ENCODE measurements at places on chromosomes 6 and 20.

- no peak for DNase-seq
Measured at GRCh38 chr6:144158133-144158532, 7.8 kb downstream of the STX11 start.

DNA sequence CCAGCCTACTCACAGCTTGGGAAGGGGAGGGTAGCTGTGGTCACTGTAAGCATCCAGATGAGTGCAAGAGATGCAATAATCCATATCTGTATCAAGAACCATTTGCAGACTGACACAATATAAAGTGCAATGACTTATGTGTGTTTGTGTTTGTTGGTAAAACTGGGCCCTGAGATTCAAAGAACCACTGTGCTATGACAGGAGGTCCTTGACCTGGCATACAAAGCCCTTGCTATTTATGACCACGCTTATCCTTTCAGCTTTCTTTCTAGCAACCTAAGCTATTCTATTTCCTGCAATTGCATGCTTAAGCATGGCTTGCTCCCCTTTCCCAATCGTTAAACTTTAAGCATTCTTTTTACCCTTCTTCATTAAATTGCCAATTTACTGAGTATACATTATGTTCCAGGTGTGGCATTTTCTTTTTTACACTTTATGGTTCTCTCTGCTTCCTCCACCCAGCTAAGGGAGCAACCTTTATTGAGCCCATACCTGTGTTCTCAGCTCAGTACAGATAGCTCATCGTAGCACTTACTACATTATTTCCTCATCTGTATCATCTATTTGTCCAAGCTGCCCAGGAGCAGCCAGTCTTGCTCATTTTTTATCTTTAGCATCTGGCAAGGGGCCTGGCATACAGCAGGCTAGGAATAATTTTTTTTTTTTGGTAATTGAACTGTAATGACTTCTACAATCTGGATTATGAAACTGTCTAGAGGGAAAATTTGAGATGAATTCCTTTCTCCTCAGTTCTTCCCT lies 3.5 kb downstream of the MCUR1 start:
- DNase-seq: no peak

DNA sequence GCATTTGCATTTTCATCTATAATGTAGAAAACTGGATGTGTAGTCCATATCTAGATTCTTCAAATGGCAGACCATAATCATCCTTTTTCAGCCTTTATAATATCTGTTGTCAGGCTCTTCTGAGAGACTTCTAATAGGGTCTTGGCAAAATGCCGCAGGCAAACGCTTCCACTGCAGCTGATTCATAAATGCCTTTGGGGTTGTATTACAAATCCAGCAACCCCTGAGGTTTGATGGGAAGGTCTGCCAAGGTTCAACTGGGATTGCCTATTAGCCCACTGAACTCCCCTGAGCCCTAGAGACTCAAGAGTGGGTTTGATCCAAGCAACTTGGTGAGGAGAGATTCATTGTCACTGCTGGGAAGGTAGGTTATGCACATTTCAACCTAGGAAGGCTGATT lies 365.2 kb upstream of the POU3F2 start:
- no peak for DNase-seq

DNA sequence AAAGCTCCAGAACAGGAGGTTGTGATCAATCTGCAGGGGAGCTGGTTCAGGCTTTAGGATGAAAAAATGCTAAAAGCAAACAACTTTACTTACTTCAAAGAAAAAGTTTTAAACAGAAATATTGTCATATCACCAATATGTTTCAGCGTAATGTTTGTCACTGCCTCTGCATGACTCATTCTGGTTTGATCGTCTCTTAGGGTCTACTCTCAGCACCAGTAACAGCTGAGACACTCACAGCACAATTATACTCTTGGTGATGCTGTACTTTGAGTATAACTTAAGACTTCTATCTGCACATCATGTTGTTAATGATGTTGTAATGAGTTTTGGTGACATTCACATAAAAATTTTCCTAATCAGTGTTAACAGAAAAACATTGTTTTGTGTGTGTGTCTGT lies 665.4 kb downstream of the EPM2A start:
- DNase-seq: no peak

DNA sequence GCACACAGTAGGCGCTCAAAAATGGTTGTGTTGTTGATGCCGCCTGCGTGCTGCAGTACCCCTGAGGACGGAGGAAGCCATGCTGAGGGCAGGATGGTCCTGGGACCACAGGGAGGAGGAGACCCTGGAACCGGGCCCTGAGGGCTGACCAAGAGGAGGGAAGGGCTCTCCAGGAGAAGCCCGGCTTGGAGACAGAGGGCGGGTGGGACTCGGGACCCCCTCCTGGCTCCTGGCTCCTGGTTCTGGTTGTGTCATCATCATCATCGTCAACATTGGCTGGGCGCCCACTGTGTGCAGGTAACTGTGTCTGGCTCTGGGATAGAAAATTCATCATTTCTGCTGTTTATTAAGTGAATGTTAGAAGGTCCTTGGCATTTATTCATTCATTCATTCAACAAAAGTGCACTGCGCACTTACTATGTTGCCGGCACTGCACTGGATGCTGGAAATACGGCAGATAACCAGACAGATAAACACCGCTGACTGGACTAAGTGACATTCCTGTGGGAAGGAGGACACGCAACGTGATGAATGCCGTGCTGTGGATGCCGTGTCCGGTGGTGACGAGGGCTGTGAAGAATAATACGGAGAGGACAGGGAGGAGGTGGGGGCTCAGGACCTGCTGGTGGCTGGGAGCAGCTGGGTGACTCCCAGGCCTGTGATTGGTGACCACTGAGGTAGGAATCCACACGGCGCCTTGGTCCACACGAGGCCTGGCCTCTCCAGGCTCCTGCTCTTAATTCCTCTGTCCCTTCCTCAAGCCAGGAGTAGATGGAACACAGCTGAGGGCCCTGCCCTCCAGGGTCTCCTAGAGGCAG lies 35.3 kb downstream of the SPDEF start:
- DNase-seq: no peak

GRCh38 chr20:60069656-60070055 lies 111.4 kb downstream of the CDH26 start:
- no peak for DNase-seq

- no peak for DNase-seq
Measured at GRCh38 chr20:61682996-61683681, 382.5 kb downstream of the TAF4 start.

DNA sequence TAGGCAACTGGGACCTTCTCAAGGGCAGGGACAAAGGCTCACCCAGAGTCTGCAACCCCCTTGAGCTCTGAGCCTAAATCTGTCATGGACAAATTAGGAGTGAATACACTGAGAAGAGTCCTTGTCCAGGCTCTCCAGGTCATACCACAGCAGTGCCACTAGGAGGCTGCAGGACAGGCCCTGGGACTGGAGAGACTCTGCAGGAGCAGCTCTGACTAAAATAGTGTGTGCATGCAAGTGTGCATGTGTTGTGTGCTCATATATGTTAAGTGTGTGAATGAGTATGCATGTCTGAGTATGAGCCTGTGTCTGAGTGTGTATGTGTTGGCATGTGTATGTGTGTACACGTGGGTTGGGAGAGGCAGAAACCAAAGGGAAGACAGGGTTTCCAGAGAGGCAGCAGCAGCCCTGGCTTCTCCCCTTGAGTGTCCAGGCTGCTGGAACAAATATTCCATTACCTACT lies 27.1 kb downstream of the MRPL14 start:
- DNase-seq: peak; percentile 74

DNA sequence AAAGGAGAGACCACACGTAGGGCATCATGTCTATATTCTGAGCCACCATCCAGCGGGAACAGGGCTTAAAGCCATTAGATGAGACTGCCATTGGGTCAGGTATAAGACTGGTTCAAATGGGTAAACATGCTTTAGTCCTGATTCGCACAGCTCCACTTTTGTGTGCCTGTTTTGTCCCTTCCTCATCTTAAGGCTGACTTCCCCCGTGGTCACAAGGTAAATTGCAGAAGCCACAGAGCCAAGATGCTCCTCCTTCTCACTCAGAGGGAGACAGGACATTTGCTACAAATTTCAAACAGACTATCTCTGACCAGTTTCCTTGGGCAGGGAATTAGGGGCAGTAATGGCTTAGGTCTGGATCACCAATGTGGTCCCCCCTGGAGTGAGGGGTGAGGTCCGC lies 11.4 kb upstream of the IFNGR1 start:
- peak; percentile 26 for DNase-seq

- no peak for DNase-seq
Measured at GRCh38 chr6:106227612-106228507, 97.7 kb downstream of the ATG5 start.

DNA sequence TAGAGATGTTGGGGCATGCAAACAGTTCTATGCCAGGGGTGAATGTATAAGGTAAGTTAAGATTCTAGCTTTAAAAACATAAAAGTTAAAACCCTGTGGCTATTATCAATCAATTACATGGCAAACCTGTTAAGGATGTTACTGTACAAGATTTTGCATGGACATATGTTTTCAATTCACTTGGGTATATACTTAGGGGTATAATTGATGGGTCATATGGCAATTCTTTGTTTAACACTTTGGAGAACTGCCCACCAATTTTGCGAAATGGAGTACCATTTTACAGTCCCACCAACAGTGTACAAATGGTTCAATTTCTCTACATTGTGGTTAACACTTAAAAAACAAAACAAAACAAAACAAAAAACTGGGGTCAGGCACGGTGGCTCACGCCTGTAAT lies 9.4 kb upstream of the NCOA3 start:
- no peak for DNase-seq

- DNase-seq: peak; percentile 9
Measured at GRCh38 chr20:23666189-23666588, 22.6 kb downstream of the CST4 start.

- DNase-seq: no peak
Measured at GRCh38 chr6:30007132-30007764, 53.8 kb upstream of the POLR1H start.

DNA sequence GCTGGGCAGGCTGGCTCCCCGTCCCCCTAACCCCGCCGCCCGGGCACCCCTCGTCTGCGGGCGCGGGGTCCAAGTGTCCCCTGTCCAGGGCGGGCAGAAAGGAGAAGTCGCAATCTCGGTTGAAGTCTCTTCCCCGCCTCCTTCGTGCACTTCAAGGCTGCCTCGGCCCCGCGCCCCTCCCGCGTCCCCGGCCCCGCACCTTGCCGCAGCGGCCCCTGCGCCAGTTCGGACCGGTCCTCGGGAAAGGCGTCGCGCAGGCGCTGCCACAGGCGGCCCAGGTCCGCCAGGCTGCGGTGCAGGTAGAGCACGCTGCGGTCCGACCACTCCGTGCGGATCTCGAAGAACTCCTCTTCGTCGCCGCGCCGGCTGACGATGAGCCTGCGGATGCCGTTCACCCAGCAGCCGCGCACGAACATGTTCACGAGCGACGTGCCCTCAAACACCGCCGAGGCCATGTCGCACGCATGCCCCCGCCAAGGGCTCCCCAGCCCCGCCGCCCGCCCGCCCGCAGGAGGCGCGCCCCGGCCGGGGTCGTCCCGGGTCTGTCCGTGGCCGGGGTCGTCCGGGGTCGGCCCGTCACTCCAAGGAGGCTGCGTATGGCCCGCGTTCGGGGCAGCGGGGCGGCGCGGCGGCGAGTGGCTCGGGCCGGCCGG lies at the start of gene PXDC1:
PXDC1 (minus strand) TSS at position 637 of the 653 bp plus-strand sequence; CDS start at position 455, 182 bp downstream.
- DNase-seq: peak; percentile 2

GRCh38 chr20:50298554-50299324 lies 108.1 kb downstream of the CEBPB start:
- DNase-seq: no peak

GRCh38 chr6:28105245-28105639 lies 19.2 kb upstream of the ZSCAN16 start:
- DNase-seq: peak; percentile 33

DNA sequence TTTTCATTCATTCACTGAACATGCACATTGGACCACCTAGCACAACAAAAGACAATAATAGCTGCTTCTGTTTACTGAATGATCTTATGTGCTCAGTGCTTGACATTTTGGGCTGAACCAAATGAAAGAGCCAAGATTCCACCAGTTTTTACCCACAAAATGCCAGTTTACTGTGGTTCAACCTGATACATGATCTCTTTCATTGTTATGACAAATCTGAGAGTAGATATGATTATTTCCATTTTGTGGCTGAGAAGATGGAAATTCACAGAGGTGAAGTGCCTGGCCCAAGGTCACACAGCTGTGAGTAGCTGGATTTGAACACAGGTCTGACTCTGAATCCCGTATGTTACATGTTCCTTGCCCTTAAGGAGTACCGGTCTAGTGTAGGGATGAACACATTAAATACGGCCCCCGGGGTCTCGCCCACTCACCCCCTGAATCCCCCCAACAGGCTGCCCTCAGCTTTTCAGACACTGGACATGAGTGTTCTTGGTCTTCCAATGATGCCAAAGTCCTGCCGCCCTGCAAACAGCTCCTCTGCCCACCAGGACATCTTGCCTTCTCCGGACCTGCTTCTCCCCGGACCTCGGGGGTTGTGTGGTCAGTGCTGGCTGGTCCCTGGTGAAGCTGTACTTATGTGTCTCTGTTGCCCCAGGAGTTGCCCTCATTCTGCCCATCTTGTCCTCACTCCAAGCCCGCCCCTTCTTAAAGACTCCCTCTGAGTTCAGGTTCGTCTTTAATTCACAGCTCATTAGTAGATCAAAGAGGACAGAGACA lies 58.6 kb upstream of the SLC32A1 start:
- no peak for DNase-seq

DNA sequence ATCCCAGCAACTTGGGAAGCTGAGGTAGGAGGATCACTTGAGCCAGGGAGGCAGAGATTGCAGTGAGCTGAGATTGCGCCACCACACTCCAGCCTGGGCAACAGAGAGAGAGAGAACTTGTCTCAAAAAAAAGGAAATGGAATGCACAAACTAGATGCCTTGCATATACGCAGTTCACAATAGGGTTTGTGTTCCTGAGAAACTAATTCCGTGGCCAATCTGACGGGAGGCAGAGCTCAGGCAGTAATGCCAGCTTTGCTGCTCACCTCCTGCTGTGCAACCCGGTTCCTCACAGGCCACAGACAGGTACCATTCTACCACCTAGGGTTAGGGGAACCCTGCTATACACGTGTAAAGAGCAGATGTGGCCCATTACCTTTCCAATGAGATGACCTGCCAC lies 1.4 kb downstream of the CDK5RAP1 start:
- no peak for DNase-seq
